Stimulated activated CD8-positive, alpha-beta memory T cell treated with anti-CD3 and anti-CD28 coated beads, Interleukin-2, amount 100 ng/mL, for 1 hour (primary cell): ENCODE measurements at places on chromosomes 2 and 18.

DNA sequence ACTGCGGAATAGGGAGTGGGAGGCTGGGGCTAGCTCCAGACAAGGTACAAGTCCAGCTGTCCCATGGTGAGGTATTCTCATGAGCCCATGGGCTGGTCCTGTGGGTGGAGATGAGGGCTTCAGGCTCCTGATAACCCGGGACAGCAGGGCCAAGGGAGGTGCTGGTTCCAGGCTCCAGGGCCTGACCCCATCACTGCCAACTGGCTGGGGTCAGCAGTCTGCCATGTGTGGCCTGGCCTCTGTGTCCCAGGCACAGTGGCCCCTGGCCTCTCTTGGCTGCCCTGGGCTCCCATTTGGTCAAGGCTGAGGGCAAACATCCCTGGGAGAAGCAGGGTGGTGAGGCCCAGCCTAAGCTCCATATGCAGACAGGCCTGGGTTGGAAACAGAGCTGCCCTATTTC lies 966 bp upstream of the OXER1 start:
- DNase-seq: no peak

GRCh38 chr2:230346921-230347533 lies 20.0 kb downstream of the SP140L start:
- no peak for DNase-seq

- DNase-seq: no peak
Observed at GRCh38 chr2:2567776-2568175, 236.7 kb upstream of the MYT1L start.

GRCh38 chr2:219831957-219832356 lies 204.5 kb downstream of the SLC4A3 start:
- DNase-seq: no peak

DNA sequence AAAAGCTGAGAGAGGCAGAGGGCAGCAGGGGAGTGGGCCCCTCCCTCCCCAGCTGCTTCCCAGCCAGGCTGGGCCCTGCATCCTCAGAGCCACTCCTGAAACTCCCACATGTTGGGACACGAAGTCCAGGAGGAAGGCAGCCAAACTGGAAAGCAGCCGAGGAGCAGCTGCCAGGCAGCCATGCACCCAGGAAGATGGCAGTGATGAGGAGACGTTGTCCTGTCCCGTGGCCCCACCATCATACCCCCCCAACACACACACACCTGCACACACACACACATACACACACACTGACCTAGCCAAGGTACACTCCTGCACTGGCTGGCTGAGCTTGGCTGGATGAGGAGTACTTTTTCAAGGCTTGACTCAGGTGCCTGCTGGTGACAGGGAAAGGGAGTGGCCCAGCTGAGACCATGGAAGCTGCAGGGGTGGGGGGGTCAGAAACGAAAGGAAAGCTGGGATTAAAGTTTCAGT lies 106.0 kb downstream of the CYP26B1 start:
- no peak for DNase-seq

- DNase-seq: no peak
Observed at GRCh38 chr2:156156580-156156979, 175.9 kb downstream of the NR4A2 start.

DNA sequence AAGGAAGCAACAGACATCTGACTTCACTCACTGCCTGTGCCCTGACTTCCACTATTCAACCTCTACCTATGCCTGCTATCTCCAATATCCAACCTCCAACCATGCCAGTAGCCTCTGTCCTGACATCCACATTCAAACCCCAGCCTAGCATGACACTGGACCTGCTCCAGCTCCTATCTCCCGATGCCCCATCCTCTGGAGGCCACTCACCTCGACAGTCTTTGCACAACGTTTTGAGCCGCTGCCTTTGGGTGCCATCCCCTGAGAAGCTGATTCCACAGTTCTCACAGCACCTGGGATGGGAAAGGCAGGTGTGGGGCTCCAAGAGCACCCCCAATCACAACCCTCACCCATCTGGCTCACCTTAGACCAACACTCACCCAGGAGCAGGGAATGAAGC lies 4.9 kb downstream of the MBD1 start:
- DNase-seq: no peak

GRCh38 chr2:236547725-236548124 lies 21.9 kb upstream of the ACKR3 start:
- DNase-seq: no peak

GRCh38 chr2:222572751-222573174 lies 83.1 kb downstream of the FARSB start:
- DNase-seq: no peak

- no peak for DNase-seq
Observed at GRCh38 chr2:3827673-3828575, 124.5 kb downstream of the DCDC2C start.

DNA sequence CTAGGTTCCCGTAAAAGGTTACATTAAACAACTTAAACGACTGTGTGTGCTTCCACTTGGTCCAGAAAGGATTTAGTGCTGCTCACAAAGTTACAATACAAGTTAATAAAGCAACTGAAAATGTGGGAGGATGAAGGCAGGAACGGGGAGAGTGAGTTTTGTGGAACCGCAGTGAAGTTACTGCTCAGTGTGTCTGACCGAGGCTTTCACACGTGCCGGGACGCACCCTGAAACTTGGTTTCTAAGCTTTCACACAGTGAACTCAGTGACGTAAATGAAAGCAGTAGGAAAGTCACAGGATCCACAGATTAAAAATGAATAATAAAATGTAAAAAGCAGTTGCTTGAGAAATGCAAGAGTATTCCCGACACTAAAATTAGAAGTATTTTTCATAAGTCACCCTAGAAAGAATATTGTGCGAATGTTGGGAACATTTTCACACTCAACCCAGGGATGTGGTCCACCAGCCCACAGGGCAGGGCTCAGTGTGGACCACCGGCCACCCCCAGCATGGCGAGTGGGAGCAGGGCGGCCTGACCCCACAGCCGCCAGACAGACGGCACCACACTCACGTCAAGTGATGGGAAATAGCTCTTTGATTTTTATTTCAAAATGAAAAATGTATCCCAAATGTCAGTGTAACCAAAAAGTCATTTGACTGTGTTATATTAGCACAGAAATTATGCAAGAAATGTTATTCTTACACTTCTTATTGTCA lies 32.6 kb upstream of the CHMP1B start:
- DNase-seq: no peak
